ENCODE measurements at places on chromosomes 7 and 10.

- no peak for DNase-seq
Measured at GRCh38 chr7:44985033-44985695, 6.3 kb upstream of the MYO1G start.

- no peak for DNase-seq
Measured at GRCh38 chr7:137258552-137258951, 85.0 kb downstream of the PTN start.

DNA sequence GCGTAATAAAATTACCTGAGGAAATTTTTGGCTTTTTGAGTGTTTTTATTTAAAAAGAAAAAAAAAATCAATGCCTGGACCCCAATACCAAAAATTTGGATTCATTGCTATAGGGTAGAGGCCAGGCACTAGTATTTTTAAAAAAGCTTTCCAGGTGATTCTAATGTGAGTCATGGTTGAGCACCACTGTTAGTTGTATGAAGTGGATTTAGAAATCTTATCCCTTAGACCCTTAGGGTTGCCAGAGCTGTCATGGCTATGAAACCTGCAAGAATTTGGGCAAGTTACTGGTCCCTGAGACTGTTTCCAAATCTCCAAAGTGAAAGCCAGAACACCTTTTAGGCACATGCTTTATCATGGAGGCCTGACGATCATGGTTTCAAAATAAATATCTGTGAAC is 262.5 kb downstream of the AHR start:
- DNase-seq: no peak

DNA sequence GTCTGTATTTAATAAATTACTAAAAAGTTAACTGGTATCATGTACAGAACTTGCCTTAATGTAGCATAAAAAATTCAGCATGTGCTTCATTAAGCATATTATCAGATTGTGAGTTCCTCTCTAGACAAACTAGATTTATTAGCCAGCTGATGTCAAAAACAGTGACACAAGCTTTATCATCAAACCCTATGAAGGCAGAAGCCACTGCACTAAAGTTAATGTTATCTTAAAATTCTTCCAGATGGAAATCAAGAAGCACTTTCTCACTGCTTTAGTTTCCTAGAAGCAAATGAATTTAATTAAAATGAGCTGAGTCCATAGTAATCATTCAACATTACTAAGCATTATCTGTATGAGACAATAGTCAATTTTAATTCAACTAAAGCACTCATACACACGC is 96.4 kb downstream of the ARHGAP12 start:
- DNase-seq: no peak

GRCh38 chr10:4725917-4726606 is 99.9 kb upstream of the AKR1E2 start:
- no peak for DNase-seq

Measured in femur (tissue), 1 donor.